ENCODE measurements at places on chromosomes 4 and X.

- DNase-seq = no peak
Measured at GRCh38 chr4:113684534-113685091, 76.9 kb downstream of the CAMK2D start.

- DNase-seq = no peak
Measured at GRCh38 chrX:30533835-30534234, 43.7 kb downstream of the TASL start.

DNA sequence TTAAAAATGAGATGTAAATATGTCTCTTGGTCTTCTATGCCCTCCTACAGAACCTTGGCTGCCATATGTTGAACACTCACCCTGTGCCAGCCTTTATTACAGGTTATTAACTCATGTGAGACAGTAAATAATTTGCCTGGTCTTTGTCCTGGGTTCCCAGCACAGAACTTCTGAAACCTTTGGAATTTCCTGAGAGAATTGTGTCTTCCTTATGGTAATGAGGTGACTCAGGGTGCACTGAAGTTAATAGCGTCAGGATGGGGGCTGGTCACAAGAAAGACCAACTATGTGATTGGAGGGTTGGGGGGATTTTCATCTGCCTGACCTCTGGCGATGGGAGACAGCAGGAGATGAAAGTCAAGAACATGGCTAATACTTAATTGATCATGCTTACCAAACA is 289.8 kb upstream of the STS start:
- no peak for DNase-seq

GRCh38 chr4:31059753-31060522 is 339.8 kb downstream of the PCDH7 start:
- no peak for DNase-seq

DNA sequence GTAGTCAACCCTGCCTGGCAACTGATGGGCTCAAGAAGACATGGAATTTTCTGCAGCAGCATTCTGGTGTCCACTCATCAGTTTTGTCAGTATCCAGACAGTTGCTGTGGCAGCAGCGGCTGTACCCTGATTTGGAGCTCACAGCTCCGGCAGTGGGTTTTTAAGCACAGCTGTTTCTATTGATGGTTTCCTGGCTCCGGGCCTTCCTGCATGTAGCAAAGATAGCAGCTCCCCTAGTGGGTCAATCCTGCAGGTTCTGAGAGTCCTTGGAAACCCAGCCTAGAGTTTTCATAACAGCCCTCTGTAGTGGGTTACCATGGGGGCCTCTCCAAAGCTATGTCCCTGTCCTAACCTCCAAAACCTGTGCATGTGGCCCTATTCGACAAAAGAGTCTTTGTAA is 84.0 kb upstream of the ATP6AP2 start:
- no peak for DNase-seq

- peak; percentile 21 for DNase-seq
Measured at GRCh38 chr4:108172231-108172752, 3.6 kb upstream of the LEF1 start.

- DNase-seq = no peak
Measured at GRCh38 chr4:26369581-26369980, 48.8 kb downstream of the RBPJ start.

DNA sequence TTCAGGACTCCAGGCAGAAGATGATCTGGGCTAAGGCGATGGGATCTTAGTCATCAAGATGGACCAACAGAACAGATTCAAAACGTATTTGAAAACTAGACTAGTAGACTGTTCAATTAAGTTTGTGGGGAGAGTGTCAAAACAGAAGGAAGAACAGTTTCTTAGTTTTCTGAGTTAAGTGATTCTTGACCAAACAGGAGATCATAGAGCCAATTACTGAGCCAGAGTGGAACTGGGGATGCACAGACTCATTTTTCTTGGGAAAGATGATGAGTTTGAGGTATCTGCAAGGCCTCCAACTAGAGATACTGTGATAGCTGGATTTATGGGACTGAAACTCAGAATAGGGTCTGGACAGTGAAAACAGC is 119.5 kb downstream of the REELD1 start:
- no peak for DNase-seq

DNA sequence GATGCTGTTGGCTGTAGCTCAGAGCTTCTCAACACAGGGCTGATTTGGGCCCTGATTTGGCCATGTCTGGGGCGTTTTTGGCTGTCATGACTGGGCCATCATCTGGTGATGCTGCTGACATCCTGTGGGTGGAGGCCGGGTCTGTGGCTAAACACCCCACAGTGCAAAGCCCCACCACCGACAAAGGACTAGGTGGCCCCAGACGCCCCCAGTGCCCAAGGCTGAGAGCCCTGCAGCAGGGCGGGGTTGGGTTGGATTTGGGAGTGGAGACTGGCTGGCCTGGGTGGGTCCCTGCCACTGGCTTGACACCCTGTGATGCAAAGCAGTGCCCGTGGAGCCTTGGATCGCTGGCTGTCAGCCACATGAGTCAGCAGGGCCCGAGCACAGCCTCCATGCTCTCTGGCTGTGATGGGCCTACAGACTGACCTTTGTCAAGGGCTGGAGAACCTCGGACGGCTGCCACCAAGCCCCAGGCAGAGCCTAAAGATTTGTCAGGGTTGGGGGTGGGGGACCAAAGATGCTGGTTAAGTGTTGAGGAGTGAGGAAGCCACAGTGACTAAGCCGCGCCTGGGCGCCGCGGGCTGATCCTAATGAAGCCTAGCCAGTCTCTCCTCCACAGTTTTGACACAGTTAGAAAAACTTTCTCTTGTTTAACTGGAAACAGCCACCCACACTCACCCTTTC is 28.3 kb downstream of the CYTL1 start:
- DNase-seq = no peak

- no peak for DNase-seq
Measured at GRCh38 chrX:97538745-97539144, 655.0 kb downstream of the RPA4 start.

GRCh38 chr4:65645185-65645584 is 25.1 kb downstream of the EPHA5 start:
- DNase-seq = no peak

DNA sequence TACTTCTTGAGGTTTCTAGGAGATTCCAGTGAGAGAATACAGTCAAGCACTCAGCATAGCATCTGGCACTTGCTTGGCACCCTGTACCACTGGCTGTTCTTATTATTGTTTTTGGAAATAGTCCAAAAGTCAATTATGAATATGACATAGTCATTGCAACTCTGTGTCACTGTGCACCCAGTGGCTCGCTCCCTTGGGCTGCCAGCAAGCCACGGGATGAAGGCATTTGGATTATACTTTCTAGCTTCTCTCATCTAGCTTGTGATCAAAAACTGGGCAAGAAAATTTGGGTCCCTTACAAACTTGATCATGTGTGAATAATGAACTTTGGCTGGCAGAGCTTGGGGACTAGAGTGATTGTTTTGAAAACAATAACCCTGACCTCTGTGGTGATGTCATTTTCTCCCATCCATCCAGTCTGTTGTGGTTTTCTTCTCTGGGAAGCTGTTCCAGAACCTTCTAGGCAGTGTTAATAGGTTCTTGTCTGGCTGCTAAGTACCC is 32.7 kb upstream of the LIMCH1 start:
- no peak for DNase-seq

DNA sequence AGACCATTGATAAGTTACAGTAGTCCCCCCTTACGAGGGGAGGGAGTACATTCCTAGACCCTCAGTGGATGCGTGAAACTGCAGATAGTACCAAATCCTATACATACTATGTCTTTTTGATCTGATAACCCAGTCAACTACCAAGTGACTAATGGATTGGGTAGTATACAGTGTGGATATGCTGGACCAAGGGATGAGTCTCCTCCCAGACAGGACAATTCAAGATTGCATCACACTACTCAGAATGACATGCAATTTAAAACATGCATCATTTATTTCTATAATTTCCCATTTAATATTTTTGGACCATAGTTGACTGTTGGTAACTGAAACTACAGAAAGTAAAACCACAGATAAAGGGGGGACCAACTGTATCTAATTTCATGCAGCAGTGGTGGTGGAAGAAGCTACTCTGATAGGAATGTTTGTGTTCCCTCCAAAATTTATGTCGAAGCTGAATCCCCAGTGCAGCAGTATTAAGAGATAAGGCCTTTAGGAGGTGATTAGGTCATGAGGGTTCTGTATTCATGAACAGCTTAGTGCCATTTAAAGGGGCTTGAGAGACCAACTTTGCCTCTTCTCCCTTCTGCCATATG is 11.9 kb downstream of the HADH start:
- no peak for DNase-seq

DNA sequence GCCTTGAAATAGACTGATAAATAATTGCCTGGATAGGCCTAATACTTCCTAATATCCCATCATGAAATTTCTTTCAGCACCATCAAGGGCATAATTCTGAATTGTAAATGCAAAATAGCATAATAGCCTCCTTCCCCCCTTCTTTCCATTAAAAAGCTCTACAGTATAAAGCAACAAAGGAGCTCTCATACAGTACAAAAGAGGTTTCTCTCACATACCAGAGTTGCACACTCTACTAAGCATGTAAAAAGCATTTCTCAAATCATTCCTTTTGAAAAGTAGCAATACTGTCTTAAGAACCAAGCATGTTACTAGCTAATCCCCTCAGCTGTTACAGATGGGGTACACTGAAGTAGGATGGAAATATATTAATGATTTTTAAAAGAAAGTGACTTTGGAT is 509.0 kb downstream of the KLHL13 start:
- DNase-seq = no peak

DNA sequence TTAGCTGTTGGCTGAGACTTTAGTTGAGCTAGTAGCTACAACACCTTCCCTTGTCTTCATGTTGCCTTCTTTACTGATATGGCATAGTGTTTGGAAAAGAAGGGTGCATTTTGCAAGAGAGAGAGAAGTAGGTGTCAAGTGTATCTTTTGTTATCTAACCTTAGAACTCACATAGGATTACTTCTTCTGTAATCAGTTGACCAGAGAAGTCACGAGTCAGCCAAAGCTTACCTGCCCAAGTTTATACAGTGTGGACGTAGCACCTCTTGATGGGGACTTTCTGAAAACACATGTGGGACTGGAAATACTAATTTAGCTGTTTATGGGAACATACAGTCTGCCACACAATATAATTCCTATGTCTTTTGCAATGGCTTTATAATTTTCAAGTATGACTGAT is 56.0 kb downstream of the UGT8 start:
- no peak for DNase-seq

GRCh38 chr4:73897380-73898136 is 28.4 kb downstream of the CXCL1 start:
- no peak for DNase-seq

DNA sequence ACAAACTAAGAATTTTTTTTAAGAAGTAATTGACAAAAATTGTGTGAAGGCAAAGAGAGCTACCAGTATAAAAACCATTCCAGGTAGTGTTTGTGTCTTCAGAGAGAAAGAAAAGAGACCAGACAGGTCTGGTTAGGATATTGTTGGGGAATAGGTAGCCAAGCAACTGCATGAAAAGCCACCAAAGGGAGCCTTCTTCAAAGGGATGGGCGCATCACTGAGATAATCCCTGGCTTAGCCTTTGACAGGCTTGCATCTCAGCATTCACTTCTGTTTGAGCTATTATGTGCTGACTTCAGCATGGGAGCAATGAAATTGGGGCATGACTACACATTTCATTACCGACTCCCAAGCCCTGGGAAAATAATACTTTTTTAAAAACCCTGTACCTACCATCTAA is 496.6 kb downstream of the IL1RAPL1 start:
- no peak for DNase-seq

DNA sequence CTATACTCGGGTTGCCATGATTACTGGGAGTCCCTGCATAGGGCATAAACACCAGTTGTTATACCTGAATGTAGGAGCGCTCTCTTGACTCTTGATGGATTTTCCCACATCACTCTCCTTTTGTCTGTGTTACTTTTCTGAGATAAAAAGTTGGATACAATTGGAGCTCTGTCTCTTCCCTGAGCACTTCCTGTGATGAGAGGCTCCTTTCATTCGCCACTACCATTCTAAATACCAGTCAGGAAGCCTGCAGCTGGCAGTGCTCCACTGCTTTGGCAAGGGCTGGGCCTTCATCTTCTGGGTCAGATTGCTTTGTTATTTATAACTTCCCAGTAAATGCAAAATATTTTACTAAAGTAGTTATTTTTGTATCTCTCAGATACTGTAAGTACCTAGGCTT is 13.9 kb downstream of the TCEANC start:
- DNase-seq = no peak

DNA sequence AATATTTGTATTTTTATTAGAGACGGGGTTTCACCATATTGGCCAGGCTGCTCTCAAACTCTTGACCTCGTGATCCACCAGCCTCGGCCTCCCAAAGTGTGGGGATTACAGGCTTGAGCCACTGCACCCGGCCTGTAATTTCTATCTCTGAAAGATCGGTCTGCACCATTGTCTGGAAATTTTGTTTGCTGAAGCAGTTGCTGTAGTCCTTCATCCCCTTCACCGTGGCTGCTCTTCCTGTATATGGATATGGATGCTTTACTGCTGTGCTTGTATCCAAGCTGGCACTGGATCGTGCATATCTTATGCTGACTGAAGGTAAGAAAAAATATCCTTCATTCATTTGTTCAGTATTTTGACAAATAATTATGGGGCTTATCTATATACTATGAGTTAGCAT is 338.4 kb upstream of the GNPDA2 start:
- DNase-seq = no peak

GRCh38 chr4:172109466-172109865 is 296.3 kb downstream of the GALNTL6 start:
- DNase-seq = no peak

- DNase-seq = no peak
Measured at GRCh38 chr4:46016306-46016705, 107.5 kb downstream of the GABRG1 start.
